ENCODE measurements at places on chromosomes 3 and 15.

DNA sequence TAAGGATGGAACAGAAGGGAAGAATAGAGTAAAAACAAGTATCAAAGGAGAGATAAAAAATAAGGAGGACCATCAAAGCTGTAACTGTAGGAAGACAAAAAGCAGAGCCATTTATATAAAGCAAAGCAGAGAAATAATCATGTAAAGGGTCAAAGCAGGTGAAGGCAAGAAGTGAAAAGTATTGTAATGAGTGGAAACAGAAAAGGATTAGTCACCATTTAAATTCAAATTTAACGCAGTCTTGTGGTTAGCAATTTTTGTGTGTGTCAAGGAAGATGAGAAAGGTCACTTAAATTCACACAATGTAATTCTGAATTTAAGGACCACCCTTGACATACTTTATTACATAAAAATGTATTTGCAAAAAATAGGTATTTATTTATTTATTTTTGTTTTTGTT is 567.8 kb downstream of the ROBO1 start:
- DNase-seq = no peak

- DNase-seq = no peak
These were observed 169.4 kb downstream of the TBC1D2B start for GRCh38 chr15:77907824-77908751.

DNA sequence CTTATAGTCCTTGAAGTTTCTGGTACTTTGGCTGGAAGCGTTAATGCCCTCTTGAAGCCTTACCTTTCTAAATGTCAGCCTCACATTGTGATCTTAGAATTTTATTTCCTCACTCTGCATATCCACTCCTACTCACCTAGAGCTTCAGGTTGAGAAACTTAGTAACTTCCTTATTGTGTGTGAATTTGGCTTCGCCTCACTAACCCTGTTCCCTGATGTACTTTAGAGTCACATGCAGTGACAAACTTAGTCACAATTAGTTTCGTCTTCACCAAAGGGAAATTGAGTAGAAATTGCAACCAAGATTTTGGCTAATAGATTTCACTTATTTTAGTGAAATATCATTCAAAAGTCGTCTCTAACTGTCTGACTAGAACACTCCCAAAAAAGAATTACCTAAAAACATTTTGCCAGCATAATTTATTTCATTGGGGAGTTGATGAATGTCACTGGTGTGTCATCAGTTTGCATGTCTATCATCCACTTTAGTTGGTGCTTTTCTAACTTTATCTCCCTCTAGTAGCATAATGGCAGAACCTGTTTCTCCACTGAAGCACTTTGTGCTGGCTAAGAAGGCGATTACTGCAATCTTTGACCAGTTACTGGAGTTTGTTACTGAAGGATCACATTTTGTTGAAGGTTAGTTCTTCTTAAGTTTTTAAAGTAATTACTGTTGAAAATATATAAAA is 960 bp downstream of the MFN1 start:
- no peak for DNase-seq

- no peak for DNase-seq
These were observed 14.8 kb downstream of the VILL start for GRCh38 chr3:38005076-38006020.

GRCh38 chr3:143135150-143135549 is 15.6 kb downstream of the CHST2 start:
- DNase-seq = no peak
